Activated CD8-positive, alpha-beta memory T cell treated with anti-CD3 and anti-CD28 coated beads, Interleukin-2, amount 10 ng/mL, durations not matched to agents 7 days and 5 days (primary cell): ENCODE measurements at places on chromosomes 2 and 18. TPM values are rescaled to one million over a fixed set of nuclear protein-coding genes. Genes with fewer than 3 reads are reported as not detected.

GRCh38 chr2:86543335-86543734 lies 19.9 kb downstream of the CHMP3 start:
- no peak overlapping the region for H3K4me3 ChIP-seq
- H3K27ac ChIP-seq: no peak overlapping the region
- no peaks in the 10 kb centered on the region for H3K27me3 ChIP-seq

- DNase-seq: no peak
- H3K4me3 ChIP-seq: no peak overlapping the region
- H3K27me3 ChIP-seq: no peaks in the 10 kb centered on the region
- H3K27ac ChIP-seq: no peak overlapping the region
These were observed 75.8 kb downstream of the ACTR3 start for GRCh38 chr2:113965644-113966043.

DNA sequence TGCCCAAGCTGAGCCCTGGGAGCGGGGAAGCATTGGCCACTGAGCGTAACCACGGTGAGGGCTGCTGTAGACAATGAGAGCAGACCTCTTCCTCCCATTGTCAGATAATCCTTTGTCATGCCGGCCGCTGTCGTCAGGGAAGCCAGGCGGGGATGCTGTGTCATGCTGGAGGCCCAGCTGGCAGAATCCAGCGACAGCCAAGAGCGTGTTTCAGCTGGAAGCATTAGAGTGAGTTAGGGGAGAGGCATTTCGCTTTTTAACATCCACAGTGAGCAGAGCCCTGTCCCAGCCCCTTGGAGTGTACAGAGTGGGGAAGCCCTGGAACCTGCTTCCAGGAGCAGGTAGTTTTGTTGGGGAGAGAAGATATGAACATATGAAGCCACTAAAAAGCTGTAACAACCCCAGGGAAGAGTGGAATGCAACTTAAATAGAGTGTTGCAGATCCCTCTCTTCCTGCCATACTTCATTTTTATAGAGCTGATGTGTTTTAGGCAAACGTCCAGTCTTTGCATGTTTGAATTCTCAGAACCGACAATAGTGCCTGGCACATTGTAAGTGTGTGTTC lies 7.0 kb downstream of the CTIF start:
- H3K27ac ChIP-seq: no peak overlapping the region
- H3K36me3 ChIP-seq: no peaks in the 10 kb centered on the region
- H3K4me1 ChIP-seq: peaks cover 19% of the 10 kb centered on the region
- H3K4me3 ChIP-seq: no peak overlapping the region
- H3K27me3 ChIP-seq: peaks cover 41% of the 10 kb centered on the region

DNA sequence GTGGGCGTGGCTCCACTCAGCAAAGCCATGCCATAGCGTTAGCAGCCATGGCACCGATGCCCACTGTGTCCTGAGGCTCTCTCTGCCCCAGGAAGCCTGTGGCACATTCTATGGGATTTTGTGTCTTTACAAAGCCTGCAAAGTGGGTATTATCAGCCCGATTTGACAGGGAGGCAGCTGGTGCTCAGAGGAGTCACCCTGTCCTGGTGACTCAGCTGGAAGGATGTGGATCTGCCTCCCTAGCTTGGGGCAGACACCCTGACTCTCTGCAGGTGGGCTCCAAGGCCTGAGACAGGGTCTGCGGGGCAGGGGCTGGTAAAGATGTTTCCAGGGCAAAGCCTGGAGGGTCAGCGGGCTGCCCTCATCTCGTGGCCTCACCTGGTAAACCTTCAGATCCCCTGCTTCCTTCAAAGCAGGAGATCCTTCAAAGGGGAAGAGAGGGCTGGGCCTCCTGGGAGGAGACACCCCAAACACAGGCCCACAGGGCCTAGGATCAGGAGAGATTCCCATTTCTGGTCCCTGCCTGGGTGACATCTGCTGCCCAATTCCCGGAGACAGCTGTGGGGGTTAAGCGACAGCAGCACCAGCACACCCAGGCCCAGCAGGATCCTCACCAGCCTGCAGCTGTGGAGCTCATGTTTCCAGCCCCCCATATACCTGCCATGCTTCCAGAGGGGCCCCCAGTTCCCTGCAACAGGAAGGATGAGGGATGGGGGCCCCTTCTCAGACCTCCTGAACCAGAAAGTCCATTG lies 3.0 kb upstream of the ASB1 start:
- no peak overlapping the region for H3K27ac ChIP-seq
- no peak for DNase-seq
- H3K27me3 ChIP-seq: no peaks in the 10 kb centered on the region
- H3K4me1 ChIP-seq: peaks cover 25% of the 10 kb centered on the region
- peaks cover 3% of the 10 kb centered on the region for H3K36me3 ChIP-seq
- no peak overlapping the region for H3K4me3 ChIP-seq

- peaks cover 39% of the 10 kb centered on the region for H3K36me3 ChIP-seq
- peaks cover 8% of the 10 kb centered on the region for H3K27me3 ChIP-seq
- peaks cover 30% of the 10 kb centered on the region for H3K4me1 ChIP-seq
- H3K27ac ChIP-seq: no peak overlapping the region
These were observed 19.5 kb upstream of the PUM2 start for GRCh38 chr2:20370191-20370590.

- DNase-seq: no peak
- peaks cover 5% of the 10 kb centered on the region for H3K36me3 ChIP-seq
- H3K27me3 ChIP-seq: peaks cover 28% of the 10 kb centered on the region
- H3K4me1 ChIP-seq: peaks cover 36% of the 10 kb centered on the region
- no peak overlapping the region for H3K27ac ChIP-seq
These were observed 2.3 kb upstream of the NAPG start for GRCh38 chr18:10523544-10523943.

DNA sequence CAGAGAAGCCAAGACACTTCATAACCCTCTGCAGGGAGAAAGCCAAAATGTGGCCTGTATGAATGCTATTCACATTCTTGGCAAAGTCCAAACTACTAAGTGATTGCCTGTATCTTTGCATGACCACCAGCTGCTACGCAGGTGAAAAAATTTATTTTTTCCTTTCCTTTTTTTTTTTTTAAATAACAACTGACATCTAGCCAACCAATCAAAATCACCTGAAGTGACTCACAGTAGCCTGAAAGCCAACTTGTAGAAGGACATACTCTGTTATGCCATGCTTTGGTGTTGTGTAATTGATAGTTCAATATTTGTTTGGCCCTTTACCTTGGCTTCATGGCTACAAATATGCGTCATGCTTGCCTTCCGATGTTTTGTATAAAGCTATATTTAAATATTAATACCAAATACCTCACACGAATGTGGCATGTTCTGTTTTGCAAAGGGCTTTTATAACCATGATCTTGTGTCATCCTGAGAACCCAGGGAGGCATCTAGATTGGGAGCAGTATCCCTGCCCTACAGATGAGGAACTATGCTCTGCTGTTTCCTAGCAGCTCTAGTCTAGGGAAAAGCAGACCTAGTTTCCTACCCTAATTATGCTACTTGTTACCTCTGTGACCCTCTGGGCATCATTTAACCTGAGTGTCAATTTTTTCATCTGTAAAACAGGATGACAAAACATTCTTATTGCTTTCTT lies 102.1 kb downstream of the MYOM1 start:
- H3K27ac ChIP-seq: no peak overlapping the region
- no peaks in the 10 kb centered on the region for H3K36me3 ChIP-seq
- no peaks in the 10 kb centered on the region for H3K4me1 ChIP-seq
- H3K4me3 ChIP-seq: no peak overlapping the region
- DNase-seq: no peak
- H3K27me3 ChIP-seq: no peaks in the 10 kb centered on the region

GRCh38 chr18:2148823-2149222 lies 422.5 kb downstream of the METTL4 start:
- no peaks in the 10 kb centered on the region for H3K4me1 ChIP-seq
- no peak overlapping the region for H3K27ac ChIP-seq
- H3K4me3 ChIP-seq: no peak overlapping the region
- H3K27me3 ChIP-seq: peaks cover 8% of the 10 kb centered on the region
- no peak for DNase-seq

- peaks cover 18% of the 10 kb centered on the region for H3K4me1 ChIP-seq
- H3K36me3 ChIP-seq: peaks cover 26% of the 10 kb centered on the region
- H3K4me3 ChIP-seq: no peak overlapping the region
- no peak overlapping the region for H3K27ac ChIP-seq
- H3K27me3 ChIP-seq: no peaks in the 10 kb centered on the region
These were observed 146.6 kb downstream of the MAP4K4 start for GRCh38 chr2:101844055-101844635.

- no peak overlapping the region for H3K4me3 ChIP-seq
- H3K4me1 ChIP-seq: peaks cover 12% of the 10 kb centered on the region
- peaks cover 27% of the 10 kb centered on the region for H3K27me3 ChIP-seq
- H3K36me3 ChIP-seq: no peaks in the 10 kb centered on the region
- no peak overlapping the region for H3K27ac ChIP-seq
- no peak for DNase-seq
These were observed 31.9 kb upstream of the SLC35G4 start for GRCh38 chr18:11577271-11578112.

GRCh38 chr2:235492850-235493344 lies 946 bp upstream of the AGAP1 start:
- peaks cover 2% of the 10 kb centered on the region for H3K36me3 ChIP-seq
- H3K27me3 ChIP-seq: peaks cover 54% of the 10 kb centered on the region
- H3K4me3 ChIP-seq: peak overlapping the region; percentile 1
- peaks cover 12% of the 10 kb centered on the region for H3K4me1 ChIP-seq
- DNase-seq: no peak

GRCh38 chr2:179165356-179166000 lies 99.2 kb downstream of the SESTD1 start:
- DNase-seq: no peak
- H3K36me3 ChIP-seq: peaks cover 2% of the 10 kb centered on the region
- H3K27me3 ChIP-seq: no peaks in the 10 kb centered on the region
- no peaks in the 10 kb centered on the region for H3K4me1 ChIP-seq

DNA sequence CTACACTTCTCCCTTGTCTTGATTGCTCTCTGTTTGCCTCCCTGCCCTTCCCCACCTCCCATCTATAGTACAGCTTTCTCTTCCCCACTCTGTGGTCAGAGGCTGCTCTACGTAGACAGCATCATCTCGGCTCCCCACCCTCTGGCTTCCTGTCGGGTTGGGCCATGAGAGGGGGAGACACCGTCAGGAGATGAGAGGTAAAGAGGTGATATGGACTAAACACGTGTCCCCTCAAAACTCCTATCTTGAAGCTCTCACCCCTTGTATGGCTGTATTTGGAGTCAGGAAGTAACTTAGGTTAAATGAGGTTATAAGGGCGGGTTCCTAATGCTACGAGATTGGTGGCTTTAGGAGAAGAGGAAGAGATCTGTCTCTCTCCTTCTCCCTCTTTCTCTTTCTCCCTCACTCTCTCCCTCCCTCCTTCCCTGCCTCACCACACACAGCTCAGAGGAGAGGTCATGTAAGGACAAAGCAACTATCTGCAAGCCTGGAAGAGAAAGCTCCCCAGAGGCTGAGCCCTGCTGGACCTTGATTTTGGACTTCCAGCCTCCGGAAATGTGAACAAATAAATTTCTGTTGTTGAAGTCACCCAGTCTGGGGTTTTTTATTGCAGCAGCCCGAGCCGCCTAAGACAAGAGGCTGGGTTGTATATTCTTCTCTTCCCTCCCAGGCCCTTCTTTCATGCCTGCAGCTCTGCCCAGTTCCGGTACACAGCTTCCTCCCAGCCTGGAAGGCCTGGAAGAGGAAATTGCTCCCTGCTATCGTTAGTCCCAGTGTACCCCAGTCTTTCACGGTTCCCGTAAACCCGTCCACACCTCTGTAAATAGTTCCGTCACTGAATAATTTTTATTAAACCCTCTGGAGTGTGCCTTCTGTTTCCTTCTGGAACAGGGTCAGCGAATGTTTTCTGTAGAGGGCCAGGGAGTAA lies 138.0 kb downstream of the AKAIN1 start:
- H3K27ac ChIP-seq: peak overlapping the region; percentile 18
- H3K27me3 ChIP-seq: peaks cover 4% of the 10 kb centered on the region
- peaks cover 8% of the 10 kb centered on the region for H3K4me1 ChIP-seq

- H3K27me3 ChIP-seq: no peaks in the 10 kb centered on the region
- no peak overlapping the region for H3K4me3 ChIP-seq
- DNase-seq: no peak
- no peak overlapping the region for H3K27ac ChIP-seq
These were observed 555.7 kb downstream of the DSC3 start for GRCh38 chr18:30486856-30487255.

GRCh38 chr2:190351955-190352354 lies 8.6 kb downstream of the INPP1 start:
- peaks cover 7% of the 10 kb centered on the region for H3K36me3 ChIP-seq
- no peak for DNase-seq
- no peak overlapping the region for H3K4me3 ChIP-seq
- no peak overlapping the region for H3K27ac ChIP-seq

GRCh38 chr18:24031916-24032315 lies 17.4 kb downstream of the TTC39C start:
- DNase-seq: no peak
- H3K4me3 ChIP-seq: no peak overlapping the region
- H3K27me3 ChIP-seq: no peaks in the 10 kb centered on the region
- H3K4me1 ChIP-seq: peaks cover 45% of the 10 kb centered on the region

GRCh38 chr2:29900971-29901633 lies 20.3 kb downstream of the ALK start:
- no peaks in the 10 kb centered on the region for H3K36me3 ChIP-seq
- H3K27me3 ChIP-seq: peaks cover 51% of the 10 kb centered on the region
- H3K4me3 ChIP-seq: no peak overlapping the region
- no peak for DNase-seq
- no peaks in the 10 kb centered on the region for H3K4me1 ChIP-seq

GRCh38 chr18:48749768-48750167 lies 201.0 kb downstream of the SMAD7 start:
- peaks cover 4% of the 10 kb centered on the region for H3K27me3 ChIP-seq
- no peak for DNase-seq
- H3K4me1 ChIP-seq: peaks cover 8% of the 10 kb centered on the region
- H3K4me3 ChIP-seq: no peak overlapping the region

DNA sequence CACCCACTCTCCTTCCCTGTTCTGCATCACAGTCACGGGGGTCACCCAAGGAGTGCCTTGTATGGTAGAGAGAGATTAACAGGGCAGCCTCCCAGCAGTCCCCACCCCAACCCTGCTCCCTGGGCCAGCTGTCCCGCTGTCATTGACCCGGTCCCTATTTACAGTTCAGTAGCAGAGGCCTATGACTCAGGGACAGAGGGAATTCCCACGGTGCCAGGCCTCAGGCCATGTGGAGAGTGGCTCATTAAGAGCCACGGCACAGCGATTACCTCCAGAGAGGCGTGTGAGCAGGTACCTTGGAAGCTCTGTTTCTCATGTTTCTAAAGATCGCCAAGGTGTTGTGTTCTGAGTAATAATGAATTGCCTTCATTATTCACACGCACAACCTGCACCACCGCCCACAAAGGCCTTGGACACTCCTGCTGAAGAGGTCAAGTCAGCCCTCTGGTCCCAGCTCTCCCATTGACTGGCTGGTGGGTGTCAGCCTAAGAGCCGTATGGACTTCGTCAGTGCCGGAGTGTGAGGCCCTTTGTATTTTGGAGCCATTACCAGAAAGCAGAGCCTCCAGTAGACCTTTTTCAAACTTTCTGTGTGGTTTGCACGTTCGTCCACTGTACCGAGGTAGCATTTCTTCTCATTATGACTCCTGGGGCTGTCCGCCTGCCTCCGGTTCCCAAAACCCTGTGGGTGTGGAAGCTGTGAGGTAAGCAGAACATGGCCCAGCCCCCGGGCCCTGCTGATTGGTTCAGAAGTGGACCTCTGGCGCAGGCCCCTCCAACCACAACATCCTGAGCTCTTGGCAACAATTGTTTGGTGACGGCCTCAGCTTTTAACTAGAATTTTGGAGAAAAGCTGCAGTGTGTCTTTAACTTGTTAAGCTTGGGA lies 47.0 kb downstream of the SERTAD2 start:
- peak overlapping the region; percentile 81 for H3K27ac ChIP-seq
- H3K27me3 ChIP-seq: peaks cover 10% of the 10 kb centered on the region
- DNase-seq: peak; percentile 97
- H3K4me3 ChIP-seq: peak overlapping the region; percentile 66

The LIMS1 gene
- total RNA-seq: 57.2 TPM

The ARHGAP28 gene
- total RNA-seq: not detected

The PKP4 gene
- total RNA-seq: 40.6 TPM

The MAP3K19 gene
- total RNA-seq: not detected

The ID2 gene
- total RNA-seq: 342 TPM

The CDH19 gene
- not detected for total RNA-seq

The ABCB11 gene
- not detected for total RNA-seq

The FAM168B gene
- total RNA-seq: 65.5 TPM

The GALNT5 gene
- total RNA-seq: not detected

The NDUFV2 gene
- total RNA-seq: 222 TPM
